Activated CD8-positive, alpha-beta memory T cell treated with anti-CD3 and anti-CD28 coated beads, Interleukin-2, amount 10 ng/mL, durations not matched to agents 7 days and 5 days (primary cell): ENCODE measurements at places on chromosomes 16 and 17.

GRCh38 chr16:87333581-87334331 is 16.6 kb upstream of the C16orf95 start:
- no peaks in the 10 kb centered on the region for H3K27me3 ChIP-seq
- DNase-seq, result no peak
- H3K4me3 ChIP-seq, result no peak overlapping the region
- peaks cover 18% of the 10 kb centered on the region for H3K4me1 ChIP-seq
- H3K27ac ChIP-seq, result no peak overlapping the region

- no peaks in the 10 kb centered on the region for H3K4me1 ChIP-seq
- H3K36me3 ChIP-seq, result no peaks in the 10 kb centered on the region
- peaks cover 31% of the 10 kb centered on the region for H3K27me3 ChIP-seq
- no peak overlapping the region for H3K27ac ChIP-seq
- no peak for DNase-seq
Observed at GRCh38 chr17:57210224-57210553, 46.1 kb upstream of the MSI2 start.

DNA sequence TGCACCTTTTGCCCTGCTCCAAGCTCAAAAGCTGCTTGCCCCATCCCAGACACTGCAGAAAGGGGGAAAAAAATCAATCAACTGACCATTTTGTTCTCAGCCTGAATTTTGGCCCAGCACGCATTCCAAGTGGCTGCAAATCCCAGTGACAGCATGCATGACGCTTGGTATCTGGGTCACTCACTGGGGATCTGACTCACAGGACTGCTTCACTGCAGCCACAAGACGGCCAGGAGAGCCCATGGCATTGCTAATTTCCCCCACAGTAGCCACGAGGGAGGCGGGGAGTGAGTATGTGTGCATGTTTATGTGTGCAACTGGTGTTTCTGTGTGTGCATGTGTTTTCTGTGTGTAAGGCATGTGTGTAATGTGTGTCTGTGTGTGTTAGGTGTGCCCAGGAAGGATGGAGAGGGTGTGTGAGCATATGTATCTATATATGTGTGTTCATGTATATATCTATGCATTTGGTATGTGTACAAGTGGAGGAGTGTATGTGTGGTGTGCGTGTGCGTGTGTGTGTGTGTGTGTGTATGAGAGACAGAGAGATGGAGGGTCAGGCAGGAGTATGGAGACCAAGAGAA is 33.8 kb downstream of the SDK2 start:
- no peak overlapping the region for H3K27ac ChIP-seq
- H3K27me3 ChIP-seq, result peaks cover 6% of the 10 kb centered on the region
- no peaks in the 10 kb centered on the region for H3K4me1 ChIP-seq
- no peaks in the 10 kb centered on the region for H3K36me3 ChIP-seq
- H3K4me3 ChIP-seq, result no peak overlapping the region

- H3K4me3 ChIP-seq, result no peak overlapping the region
- peaks cover 32% of the 10 kb centered on the region for H3K27me3 ChIP-seq
- H3K36me3 ChIP-seq, result no peaks in the 10 kb centered on the region
- H3K4me1 ChIP-seq, result peaks cover 8% of the 10 kb centered on the region
- no peak overlapping the region for H3K27ac ChIP-seq
Observed at GRCh38 chr16:56580391-56581048, 8.8 kb upstream of the MT3 start.

GRCh38 chr17:7714721-7715594 is 2.6 kb upstream of the DNAH2 start:
- no peak for DNase-seq
- H3K4me1 ChIP-seq, result peaks cover 46% of the 10 kb centered on the region
- peaks cover 67% of the 10 kb centered on the region for H3K27me3 ChIP-seq
- no peaks in the 10 kb centered on the region for H3K36me3 ChIP-seq
- no peak overlapping the region for H3K27ac ChIP-seq

- peaks cover 3% of the 10 kb centered on the region for H3K4me1 ChIP-seq
- H3K27ac ChIP-seq, result no peak overlapping the region
- no peak overlapping the region for H3K4me3 ChIP-seq
- H3K27me3 ChIP-seq, result peaks cover 24% of the 10 kb centered on the region
- peaks cover 2% of the 10 kb centered on the region for H3K36me3 ChIP-seq
Observed at GRCh38 chr16:82071421-82071820, 36.4 kb downstream of the HSD17B2 start.

DNA sequence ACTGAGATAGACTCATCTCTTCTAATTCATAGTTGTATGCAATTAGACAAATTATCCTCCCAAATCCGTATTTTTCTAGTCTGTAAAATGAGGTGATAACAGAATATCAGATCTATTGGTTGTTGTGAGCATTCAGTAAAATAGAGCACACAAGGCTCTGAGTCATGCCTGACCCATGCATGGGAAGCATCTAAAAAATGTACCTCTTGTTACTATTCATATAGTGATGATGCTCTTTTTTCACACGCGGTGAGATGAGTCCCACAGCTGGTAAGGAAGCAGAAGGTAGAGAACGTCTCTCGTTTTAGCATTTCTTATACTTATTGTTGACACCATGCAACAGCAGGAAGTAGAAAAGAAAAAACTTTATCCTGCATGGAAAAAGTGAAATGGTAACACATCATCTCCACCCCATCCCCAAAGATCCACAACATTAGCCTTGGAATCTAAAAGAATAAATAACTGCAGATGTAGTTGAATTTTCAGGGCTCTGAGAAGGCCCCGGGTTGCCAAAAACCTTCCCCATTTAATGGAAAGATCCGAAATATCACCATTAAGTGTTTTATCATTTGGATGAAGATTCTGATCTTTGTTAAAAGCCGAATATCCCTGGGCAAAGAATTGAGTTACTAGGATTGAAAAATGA is 215.6 kb downstream of the TMEM114 start:
- H3K4me1 ChIP-seq, result no peaks in the 10 kb centered on the region
- no peak overlapping the region for H3K4me3 ChIP-seq
- no peaks in the 10 kb centered on the region for H3K27me3 ChIP-seq
- no peaks in the 10 kb centered on the region for H3K36me3 ChIP-seq
- DNase-seq, result no peak

- no peaks in the 10 kb centered on the region for H3K36me3 ChIP-seq
- no peak for DNase-seq
- H3K4me1 ChIP-seq, result no peaks in the 10 kb centered on the region
- H3K27me3 ChIP-seq, result peaks cover 9% of the 10 kb centered on the region
- no peak overlapping the region for H3K27ac ChIP-seq
Observed at GRCh38 chr17:5687646-5688045, 103.3 kb upstream of the NLRP1 start.

- no peak for DNase-seq
- no peaks in the 10 kb centered on the region for H3K27me3 ChIP-seq
- H3K4me3 ChIP-seq, result no peak overlapping the region
- no peaks in the 10 kb centered on the region for H3K36me3 ChIP-seq
Observed at GRCh38 chr16:29315046-29315445, 91.5 kb downstream of the NPIPB11 start.

- H3K27ac ChIP-seq, result no peak overlapping the region
- H3K27me3 ChIP-seq, result no peaks in the 10 kb centered on the region
- H3K4me1 ChIP-seq, result peaks cover 51% of the 10 kb centered on the region
- no peak for DNase-seq
Observed at GRCh38 chr16:74563828-74564263, 43.1 kb downstream of the GLG1 start.

- no peak overlapping the region for H3K27ac ChIP-seq
- no peaks in the 10 kb centered on the region for H3K36me3 ChIP-seq
- no peak for DNase-seq
- no peak overlapping the region for H3K4me3 ChIP-seq
- no peaks in the 10 kb centered on the region for H3K4me1 ChIP-seq
Observed at GRCh38 chr16:6558661-6559060, 774.0 kb upstream of the RBFOX1 start.

DNA sequence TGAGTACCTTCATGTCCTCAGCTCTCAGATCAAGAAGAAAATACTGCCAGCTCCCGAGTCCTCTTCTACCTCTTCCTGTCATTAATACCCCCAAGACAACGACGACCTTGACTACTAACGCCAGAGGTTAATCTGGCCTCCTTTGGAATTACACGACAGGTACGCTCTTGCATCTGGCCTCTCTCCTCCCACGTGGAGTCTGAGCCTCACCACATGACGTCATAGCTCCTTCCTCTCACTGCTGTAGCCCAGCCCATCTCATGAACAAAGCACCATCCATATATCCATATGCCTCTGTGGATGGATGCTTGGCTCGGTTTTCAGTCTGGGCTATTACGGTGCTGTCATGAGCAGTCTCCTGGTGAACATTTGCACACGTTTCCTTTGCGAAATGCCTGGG is 110.2 kb upstream of the TNRC6C start:
- H3K27me3 ChIP-seq, result no peaks in the 10 kb centered on the region
- H3K27ac ChIP-seq, result no peak overlapping the region
- peaks cover 26% of the 10 kb centered on the region for H3K4me1 ChIP-seq
- H3K4me3 ChIP-seq, result no peak overlapping the region
- no peaks in the 10 kb centered on the region for H3K36me3 ChIP-seq

- H3K27ac ChIP-seq, result no peak overlapping the region
- DNase-seq, result no peak
- peaks cover 13% of the 10 kb centered on the region for H3K27me3 ChIP-seq
Observed at GRCh38 chr17:27449541-27449940, 6.7 kb upstream of the KSR1 start.

DNA sequence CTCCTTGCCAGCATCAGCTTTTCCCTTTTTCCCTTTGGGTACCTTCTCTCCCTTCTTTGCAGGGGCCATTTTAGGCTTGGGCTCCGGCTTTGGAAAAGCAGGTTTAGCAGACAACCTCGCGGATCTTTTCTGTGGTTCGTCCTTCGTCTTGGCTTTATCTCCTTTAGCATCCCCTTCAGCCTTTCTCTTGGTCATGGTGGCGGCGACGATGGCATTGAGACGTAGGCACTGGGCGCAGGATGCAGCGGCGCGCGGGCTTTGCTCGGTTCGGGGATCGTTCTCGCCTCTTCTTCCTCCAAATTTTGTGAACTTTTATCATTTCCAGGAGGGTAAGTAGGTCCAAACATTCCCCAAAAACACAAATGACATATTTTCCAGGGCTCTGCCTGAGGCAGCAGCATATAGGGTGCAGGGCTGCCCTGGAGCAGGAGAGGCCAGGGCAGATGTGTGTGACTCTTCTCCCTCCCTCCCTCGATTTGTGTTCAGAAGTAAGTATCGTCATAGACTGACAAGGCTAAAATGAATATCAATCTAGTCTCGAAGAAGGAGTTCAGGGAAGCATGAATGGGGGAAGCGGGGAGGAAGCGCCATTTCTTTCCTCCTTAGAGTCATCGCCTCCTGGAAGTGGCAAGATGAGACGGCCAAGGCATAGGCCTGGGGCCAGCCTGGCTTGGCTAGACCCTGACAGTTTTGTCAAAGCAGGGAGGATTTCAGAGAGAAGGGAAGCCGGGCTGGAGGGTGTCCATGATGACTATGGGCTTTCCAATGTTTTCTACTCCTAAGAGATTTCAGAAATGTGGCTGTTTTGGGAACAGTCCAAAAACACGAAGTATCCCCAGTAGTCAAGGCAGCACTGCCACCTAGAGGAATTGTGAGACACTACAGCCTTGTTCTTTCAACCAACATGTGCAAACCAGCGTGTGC is 13.2 kb downstream of the CHCT1 start:
- no peaks in the 10 kb centered on the region for H3K36me3 ChIP-seq
- H3K4me3 ChIP-seq, result no peak overlapping the region
- H3K27me3 ChIP-seq, result peaks cover 2% of the 10 kb centered on the region
- DNase-seq, result peak; percentile 63
- H3K27ac ChIP-seq, result no peak overlapping the region

- H3K27me3 ChIP-seq, result no peaks in the 10 kb centered on the region
- H3K4me1 ChIP-seq, result peaks cover 69% of the 10 kb centered on the region
- H3K4me3 ChIP-seq, result peak overlapping the region; percentile 17
Observed at GRCh38 chr16:23869052-23869451, 33.3 kb downstream of the PRKCB start.

DNA sequence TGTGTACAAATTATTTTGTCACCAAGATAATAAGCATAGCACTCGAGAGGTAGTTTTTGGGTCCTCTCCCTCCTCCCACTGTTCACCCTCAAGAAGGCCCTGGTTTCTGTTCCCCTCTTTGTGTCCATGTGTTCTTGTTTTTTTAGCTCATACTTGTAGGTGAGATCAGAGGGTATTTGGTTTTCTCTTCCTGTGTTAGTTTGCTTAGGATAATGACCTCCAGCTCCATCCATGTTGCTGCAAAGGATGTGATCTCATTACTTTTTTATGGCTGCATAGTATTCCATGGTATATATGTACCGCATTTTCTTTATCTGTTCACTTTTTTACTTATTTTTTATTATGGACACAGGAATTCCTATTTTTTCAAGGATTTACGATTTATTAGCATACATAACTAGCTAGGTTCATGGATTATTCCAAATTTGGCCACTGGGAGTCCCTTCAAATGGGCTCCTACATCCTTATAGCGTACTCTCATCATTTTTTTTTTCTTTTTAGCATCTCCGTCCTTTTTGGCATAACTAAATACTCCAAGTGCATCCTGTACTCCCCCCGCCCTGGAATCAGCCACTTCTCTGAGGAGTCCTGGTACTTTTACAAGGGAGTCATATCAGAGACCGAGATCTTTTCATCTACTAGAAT is 7.3 kb downstream of the TADA2A start:
- H3K27ac ChIP-seq, result no peak overlapping the region
- H3K36me3 ChIP-seq, result peaks cover 47% of the 10 kb centered on the region
- H3K4me3 ChIP-seq, result no peak overlapping the region
- H3K4me1 ChIP-seq, result peaks cover 22% of the 10 kb centered on the region
- DNase-seq, result no peak
- no peaks in the 10 kb centered on the region for H3K27me3 ChIP-seq

GRCh38 chr17:44307387-44308186 is 814 bp upstream of the RUNDC3A start:
- no peak overlapping the region for H3K4me3 ChIP-seq
- no peaks in the 10 kb centered on the region for H3K36me3 ChIP-seq
- no peak overlapping the region for H3K27ac ChIP-seq
- peaks cover 31% of the 10 kb centered on the region for H3K27me3 ChIP-seq

DNA sequence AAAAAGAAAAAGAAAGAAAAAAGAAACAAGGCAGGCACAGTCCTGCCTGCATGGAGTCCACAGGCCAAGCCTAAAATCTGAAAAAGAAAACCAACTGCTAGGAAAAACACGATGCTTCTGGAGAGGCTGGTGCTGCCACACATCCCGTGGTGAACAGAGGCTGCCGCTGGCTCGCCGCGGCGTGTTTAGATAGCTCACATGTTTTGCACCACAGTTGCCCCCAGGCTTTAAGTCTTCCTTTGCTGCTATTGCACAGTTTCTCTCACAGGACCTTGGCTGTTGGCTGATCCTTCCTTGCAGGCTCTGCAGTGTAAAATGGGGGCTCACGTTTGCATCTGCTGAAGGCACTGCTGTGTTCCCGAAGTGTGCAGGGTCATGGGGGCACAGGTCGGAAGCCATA is 8.6 kb downstream of the SLC6A4 start:
- H3K27ac ChIP-seq, result no peak overlapping the region
- DNase-seq, result no peak
- H3K4me1 ChIP-seq, result peaks cover 2% of the 10 kb centered on the region
- H3K36me3 ChIP-seq, result no peaks in the 10 kb centered on the region
- H3K27me3 ChIP-seq, result peaks cover 29% of the 10 kb centered on the region
- no peak overlapping the region for H3K4me3 ChIP-seq

DNA sequence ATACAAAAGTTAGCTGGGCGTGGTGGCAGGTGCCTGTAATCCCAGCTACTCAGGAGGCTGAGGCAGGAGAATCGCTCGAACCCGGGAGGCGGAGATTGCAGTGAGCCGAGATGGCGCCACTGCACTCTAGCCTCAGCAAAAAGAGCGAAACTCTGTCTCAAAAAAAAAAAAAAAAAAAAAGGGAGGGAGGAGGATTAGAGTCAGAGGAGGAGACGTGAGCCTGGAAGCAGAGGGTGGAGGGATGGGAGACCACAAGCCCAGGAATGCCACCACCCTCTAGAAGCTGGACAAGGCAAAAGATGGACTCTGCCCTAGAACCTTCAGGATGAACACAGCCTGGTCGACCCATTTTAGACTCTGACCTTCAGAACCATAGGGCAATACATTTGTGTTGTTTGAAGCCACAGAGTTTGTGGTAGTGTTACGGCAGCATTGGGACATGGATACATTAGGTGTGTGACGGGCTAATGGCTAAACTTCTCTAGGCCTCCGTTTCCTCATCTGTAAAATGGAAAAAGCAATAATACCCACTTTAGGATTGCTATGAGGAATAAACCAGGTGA is 2.1 kb upstream of the SMIM22 start:
- peaks cover 6% of the 10 kb centered on the region for H3K4me1 ChIP-seq
- no peaks in the 10 kb centered on the region for H3K36me3 ChIP-seq
- no peak for DNase-seq
